ENCODE measurements at places on chromosomes 1 and 21.

- no peak for DNase-seq
Measured at GRCh38 chr1:183885142-183885735, 80.3 kb downstream of the RGL1 start.

DNA sequence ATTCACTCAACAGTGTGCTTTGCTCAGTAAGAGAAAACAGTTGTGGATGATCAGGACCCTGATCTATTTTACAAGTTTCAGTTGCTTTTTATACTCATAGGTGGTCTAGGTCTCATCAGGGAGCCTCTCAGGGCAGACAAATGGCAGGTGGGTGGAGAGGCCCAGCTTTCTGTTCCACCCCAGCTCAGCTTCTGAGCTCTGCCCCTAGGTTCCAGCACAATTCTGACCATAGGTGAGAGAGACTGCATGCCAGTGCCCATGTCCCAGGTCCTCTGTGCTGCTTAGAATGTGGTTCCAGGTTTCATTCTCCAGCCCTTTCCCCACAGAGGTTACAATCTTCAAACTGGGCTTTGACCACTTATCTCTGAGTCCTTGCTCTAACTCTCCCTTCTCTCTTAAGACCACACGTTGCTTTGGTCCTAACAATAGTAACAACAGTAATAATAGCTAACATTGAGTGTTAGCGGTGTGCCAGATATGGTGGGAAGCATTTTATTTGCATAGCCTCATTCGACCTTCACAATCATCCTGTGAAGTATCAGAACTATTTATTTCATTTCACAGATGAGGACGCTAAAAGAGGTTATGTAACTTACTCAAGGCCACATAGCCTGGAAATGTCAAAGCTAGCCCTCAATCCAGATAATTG lies 19.6 kb upstream of the DUSP10 start:
- no peak for DNase-seq

- no peak for DNase-seq
Measured at GRCh38 chr1:175857756-175858155, 114.4 kb upstream of the TNR start.

GRCh38 chr1:196897158-196897828 lies 9.4 kb downstream of the CFHR4 start:
- DNase-seq, result no peak

- DNase-seq, result no peak
Measured at GRCh38 chr1:37824001-37824400, 16.0 kb upstream of the YRDC start.

GRCh38 chr1:44453798-44454349 lies 48.8 kb downstream of the RNF220 start:
- DNase-seq, result no peak

DNA sequence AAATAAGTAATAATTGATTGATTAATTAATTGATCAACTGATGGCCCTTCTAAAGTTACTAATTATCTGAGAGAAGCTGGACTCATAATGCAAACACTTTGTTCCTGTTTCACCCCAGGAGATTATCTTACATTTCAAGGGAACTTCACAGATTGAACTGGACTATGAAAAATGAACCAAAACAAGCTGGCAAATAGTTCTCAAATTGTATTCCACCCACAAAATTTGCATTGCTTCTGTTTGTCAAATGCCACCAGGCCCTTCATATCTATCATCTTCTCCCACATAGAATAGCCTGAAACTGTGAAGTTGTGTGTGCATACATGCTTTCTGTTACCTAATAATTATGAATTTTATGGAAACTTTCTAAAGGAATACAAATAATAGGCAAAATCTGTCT lies 104.0 kb downstream of the ZNF281 start:
- DNase-seq, result no peak

- DNase-seq, result no peak
Measured at GRCh38 chr1:227841096-227841495, 25.6 kb downstream of the PRSS38 start.
